Activated CD4-positive, CD25-positive, alpha-beta regulatory T cell (primary cell): ENCODE measurements at places on chromosomes 5 and 9.

- no peak for DNase-seq
Measured at GRCh38 chr5:36170832-36171424, 19.0 kb downstream of the SKP2 start.

DNA sequence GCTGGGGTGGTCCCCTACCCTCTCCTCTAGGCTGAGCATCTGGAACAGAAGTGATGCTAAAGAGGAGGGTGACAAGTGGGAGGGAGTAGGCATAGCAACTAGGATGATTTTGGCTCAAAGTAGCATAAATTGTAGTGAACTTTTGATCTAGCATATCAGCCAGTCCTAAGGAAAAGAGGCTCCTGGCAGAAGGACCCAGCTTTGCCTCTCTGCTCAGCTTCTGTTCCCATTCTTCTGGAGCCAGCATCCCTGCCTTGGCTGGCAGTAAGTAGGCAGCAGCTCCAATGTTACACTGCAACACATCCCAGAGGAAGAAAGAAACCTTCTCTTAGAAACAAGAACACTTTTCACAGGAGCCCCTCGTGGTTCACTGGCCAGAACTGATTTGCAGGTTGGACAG lies 487.0 kb downstream of the MTRR start:
- no peak for DNase-seq

GRCh38 chr9:97853056-97853843 lies at the start of gene FOXE1:
TSS of gene FOXE1 (plus strand) at chr9:97853226. CDS start at chr9:97853915, 689 bp downstream.
- no peak for DNase-seq

GRCh38 chr5:62007457-62007856 lies 298.5 kb upstream of the KIF2A start:
- no peak for DNase-seq

DNA sequence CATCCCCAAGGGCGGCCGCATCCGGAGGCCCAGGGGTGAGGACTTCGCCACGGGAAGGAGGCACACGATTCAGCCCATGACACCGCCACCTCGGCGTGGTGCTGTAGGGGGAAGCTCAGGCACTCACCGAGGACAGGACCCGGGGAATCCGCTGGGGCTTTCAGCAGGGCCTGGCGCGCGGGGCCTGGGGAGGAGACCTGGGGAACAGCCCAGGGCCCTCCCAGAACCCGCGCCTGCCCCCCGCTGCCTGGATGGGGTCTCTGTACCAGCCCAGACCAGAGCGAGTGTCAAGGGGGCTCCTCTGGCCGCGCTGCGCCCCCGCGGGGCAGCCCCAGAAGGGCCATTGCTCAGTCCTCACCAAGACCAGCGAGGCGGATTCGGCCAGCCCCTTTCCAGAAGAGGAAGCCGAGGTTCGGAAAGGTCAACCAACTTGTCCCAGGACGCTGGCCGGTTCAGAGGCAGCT lies 12.8 kb downstream of the COL23A1 start:
- no peak for DNase-seq

DNA sequence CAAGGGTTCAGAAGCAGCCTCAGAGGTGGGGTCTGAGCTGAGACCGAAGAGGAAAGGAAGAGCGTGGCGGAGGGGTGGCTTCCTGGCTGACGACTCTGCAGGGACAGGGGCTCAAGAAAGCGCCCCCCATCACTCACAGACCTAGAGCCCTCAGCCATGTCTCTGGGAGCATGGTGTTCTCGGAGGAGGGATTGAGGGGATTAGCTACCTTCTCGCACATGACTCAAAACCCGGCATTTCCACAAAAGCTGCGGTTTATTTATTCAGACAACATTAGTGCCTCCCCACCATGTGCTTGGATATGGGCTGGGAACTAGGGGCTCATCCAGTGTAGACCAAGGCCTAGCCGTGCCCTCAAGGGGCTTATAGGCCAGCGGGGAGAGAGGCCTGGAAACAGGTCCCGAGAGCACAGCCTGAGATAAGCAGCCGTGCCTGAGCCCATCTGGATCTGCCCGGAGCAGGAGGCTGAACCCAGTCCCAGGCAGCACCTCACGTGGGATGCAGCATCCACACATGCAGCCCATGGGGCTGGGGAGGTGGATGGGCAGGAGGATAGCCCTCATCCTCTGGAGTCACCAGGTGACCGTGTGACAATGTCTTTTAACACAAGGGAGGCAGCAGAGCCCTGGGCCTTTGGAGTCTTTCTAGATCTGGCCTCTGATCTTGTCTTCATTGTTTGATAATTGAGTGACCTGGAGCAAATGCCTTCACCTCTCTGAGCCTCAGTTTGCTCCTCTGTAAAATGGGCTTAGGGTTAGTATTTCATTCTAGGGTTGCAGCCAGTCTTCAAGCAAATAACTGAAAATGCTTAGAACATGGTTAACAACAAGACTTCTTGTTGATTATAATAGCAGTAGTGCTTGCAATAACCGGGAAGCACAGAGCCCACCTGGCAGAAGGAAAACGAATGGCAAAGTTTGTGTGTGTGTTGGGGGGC lies 878 bp upstream of the HMCN2 start:
- no peak for DNase-seq

DNA sequence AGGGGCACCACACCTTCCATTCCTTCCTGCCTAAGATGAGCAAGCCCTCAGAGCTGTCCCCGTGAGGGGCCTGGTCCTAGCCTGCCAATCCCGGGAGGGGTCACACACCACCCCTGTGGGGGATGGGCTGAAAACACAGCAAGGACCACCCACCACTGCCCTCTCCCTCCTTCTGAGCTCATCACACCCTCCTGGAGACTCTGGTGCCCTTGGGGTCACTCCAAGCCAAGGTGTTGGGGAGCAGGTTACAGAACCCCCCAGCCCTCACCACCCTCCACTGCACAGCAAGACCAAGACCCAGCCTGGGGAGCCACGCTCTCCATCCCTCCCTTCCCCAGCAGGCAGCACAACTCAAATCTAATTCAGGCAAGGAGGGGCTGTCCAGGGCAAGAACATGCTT lies 60.5 kb upstream of the PPP1R26 start:
- DNase-seq: no peak

- DNase-seq: no peak
Measured at GRCh38 chr5:121976979-121977378, 15.2 kb downstream of the SRFBP1 start.

DNA sequence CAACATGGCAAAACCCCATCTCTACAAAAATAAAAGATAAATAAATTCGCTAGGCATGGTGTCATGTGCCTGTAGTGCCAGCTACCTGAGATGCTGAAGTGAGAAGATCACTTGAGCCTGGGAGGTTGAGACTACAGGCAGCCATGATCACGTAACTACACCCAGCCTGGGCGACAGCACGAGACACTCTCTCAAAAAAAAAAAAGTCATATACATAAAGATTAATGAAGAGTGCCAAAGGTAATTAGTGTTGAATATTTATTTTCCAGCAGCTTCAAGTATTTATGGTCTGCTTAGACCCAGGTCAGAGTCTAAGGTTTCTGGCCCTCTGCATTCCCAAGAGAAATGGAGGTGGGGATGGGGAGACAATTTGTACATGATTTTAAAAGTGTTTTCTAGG lies 167.7 kb downstream of the CD180 start:
- DNase-seq: no peak

DNA sequence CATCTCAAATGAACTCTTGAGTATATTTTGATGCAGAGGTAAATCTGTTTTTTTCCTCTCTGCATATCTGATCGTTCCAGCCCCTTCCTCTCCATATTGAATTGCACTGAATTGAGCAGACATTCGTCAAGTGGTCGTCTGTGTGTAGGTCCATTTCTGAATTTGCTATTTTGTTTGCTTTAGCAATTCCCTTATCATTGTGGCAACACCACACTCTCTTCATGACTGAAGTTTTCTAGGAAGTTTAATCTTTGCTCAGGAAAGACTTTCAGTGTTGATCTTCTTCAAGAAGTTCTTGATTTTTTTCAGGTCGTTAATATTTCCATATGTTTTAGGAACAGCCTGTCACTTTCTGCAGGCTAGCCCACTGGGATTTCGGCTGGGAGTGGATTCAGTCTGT lies 132.0 kb downstream of the WNK2 start:
- DNase-seq: no peak

DNA sequence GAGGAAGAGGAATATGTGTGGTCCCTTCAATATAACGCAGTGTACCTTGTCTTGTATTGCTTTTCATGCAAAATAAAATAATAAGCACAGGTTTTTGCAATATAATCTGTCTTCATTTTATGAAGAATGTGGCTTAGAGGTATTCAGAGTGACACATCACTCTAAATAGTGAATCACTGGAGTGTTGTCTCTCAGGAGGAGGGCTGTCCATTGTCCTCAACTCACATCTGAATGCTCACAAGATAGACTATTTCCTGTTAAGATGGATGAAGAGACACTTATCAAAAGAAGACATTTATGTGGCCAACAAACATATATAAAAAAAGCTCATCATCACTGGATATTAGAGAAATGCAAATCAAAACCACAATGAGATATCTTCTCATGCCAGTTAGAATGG lies 1147.5 kb upstream of the C9orf72 start:
- no peak for DNase-seq

DNA sequence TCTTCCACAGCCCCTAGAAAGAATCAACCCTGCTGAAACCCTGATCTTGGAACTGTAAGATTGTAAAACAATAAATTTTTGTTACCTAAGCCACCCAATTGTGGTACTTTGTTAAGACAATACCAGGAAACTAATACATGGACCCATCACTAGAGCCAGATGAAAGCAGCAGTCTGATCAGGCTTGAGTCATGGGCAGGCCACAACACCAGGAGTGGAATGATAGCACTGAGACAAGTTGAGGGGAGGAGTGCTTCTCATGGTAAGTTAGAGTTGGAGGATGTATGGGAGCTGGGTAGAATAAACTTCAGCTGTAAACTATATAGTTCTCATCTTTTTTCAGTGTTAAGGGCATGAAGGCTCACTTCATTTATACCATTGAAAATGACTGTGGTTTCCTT lies 164.4 kb upstream of the OR13F1 start:
- no peak for DNase-seq

DNA sequence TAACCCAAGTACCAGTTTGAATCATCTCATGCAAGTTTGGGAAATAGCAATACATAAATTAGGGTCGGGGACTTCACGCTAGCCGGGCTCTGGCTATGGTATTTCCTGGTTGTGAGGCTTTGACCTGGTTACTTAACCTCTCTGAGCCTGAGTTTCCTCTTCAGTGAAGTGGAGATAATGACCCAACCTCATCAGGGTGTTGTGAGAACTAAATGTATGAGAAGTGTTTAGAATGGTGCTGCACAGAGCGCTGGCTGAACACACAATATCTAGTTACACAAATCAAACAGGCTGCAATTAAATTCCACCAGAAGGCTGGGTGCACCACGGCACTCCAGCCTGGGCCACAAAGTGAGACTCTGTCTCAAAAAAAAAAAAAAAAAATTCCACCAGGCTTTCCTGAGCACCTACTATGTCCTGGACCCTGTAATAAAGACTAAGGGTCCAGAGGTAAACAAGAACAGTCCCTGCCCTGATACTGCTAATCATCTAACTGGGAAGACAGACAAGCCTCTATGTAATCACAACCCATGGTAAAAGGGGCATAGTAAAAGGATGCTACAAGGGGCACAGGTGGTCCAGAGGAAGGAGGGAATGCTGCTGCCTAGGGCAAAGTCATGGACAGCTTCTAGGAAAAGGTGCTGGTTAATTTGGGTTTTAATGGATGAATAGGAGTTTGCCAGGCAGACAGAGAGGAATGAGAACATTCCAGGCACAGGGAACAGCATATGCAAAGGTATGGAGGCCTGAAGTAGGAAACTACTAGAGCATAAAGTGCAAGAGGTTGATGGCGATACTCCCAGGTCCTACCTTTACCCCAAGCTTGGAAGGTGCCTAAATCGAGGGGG lies 27.7 kb downstream of the DUSP1 start:
- no peak for DNase-seq

DNA sequence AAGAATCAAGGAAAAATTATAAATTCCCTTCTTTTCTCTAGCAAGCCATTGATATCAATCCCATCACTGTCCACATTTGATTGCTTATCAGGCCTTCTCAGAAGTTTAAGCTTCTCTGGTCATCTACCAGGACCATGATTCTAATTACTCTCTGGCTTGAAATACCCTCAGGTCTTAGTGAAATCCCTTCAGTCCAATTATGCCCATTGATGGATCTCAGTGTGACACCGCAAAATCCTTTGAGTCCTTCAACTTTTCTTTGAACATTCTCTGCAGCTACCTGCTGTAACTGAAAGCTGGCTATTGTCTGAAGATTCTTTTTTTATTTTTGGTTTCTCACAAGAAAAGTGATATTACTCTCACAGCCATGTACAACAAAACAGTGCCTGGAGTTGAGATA lies 3.0 kb upstream of the CDH9 start:
- no peak for DNase-seq

GRCh38 chr5:151720215-151720614 lies 33.5 kb upstream of the SPARC start:
- no peak for DNase-seq

DNA sequence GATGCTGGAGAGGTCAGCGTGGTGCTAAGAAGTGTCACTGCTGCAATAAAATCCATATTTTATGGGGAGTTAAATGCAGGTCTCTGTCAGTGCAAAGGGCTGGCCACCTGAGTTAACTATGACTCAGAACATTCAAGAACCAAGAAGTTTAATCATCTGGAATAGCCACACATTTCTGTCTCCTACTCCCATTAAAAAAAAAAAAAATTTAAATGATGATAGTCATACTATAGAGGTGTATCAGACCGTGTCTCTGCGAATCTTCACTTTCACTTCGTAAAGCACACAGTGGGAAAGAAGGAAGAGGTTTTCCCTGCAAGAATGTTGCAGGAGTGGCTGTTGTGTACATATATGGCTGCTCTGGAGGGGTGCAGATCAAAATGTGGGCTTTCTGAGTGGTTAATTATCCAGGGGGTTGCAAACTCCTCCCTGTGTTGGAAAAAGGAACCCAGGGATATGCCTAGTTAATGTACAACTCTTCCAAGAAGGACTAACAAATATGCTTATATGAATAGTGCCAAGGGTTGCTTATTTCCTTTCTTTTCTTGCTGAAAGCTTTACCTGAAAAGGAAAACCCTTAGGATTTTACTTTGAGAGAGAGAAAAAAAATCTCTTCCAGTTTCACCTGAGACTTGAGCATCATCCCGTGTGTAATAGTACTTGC lies 1.5 kb downstream of the CDH6 start:
- DNase-seq: no peak

GRCh38 chr5:181186986-181187499 lies 18.0 kb downstream of the TRIM7 start:
- no peak for DNase-seq

GRCh38 chr5:176497852-176498251 lies 39.4 kb downstream of the RNF44 start:
- no peak for DNase-seq

GRCh38 chr5:60356745-60357144 lies 343.2 kb downstream of the DEPDC1B start:
- no peak for DNase-seq

DNA sequence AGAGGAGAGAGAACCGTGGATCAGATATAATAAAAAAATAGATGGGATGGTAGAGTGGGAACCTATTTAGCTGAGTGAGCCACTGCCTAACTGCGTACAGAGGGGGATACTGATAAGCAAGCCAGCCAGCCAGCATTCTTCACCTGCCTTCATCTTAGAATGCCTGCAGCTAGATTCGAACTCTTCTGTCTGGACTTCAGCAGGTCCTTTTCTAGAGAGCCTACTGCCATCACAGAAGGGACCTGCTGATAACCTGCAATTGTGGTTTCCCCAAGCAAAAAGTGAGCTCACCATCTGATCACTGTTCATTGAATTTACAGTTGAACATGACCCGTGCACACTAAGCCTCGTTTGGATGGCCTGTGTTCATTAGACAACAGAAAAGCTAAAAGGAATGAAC lies 109.4 kb downstream of the CDC42SE2 start:
- DNase-seq: no peak

GRCh38 chr5:168528521-168529373 lies at the start of gene FBLL1:
TSS of gene FBLL1 (plus strand) at chr5:168529305. CDS start at chr5:168529505, 200 bp downstream.
- no peak for DNase-seq
